ENCODE measurements at places on chromosomes 7 and 10. TPM values are rescaled to one million over a fixed set of nuclear protein-coding genes. Genes with fewer than 3 reads are reported as not detected.

Gene TMEM270
- total RNA-seq = not detected

- DNase-seq = no peak
- no peaks in the 10 kb centered on the region for H3K27me3 ChIP-seq
- no peak overlapping the region for H3K27ac ChIP-seq
- no peaks in the 10 kb centered on the region for H3K4me1 ChIP-seq
Measured at GRCh38 chr7:132817949-132818348, 241.7 kb upstream of the PLXNA4 start.

- H3K36me3 ChIP-seq = peaks cover 27% of the 10 kb centered on the region
- H3K4me3 ChIP-seq = no peak overlapping the region
- no peaks in the 10 kb centered on the region for H3K27me3 ChIP-seq
- no peaks in the 10 kb centered on the region for H3K4me1 ChIP-seq
- no peak for DNase-seq
- H3K27ac ChIP-seq = no peak overlapping the region
Measured at GRCh38 chr10:99698504-99699080, 33.3 kb downstream of the COX15 start.

GRCh38 chr7:153567426-153567825 lies 484.8 kb upstream of the DPP6 start:
- no peaks in the 10 kb centered on the region for H3K4me1 ChIP-seq
- H3K27me3 ChIP-seq = no peaks in the 10 kb centered on the region
- no peak overlapping the region for H3K27ac ChIP-seq
- H3K36me3 ChIP-seq = no peaks in the 10 kb centered on the region

Data from activated CD4-positive, alpha-beta T cell treated with anti-CD3 and anti-CD28 coated beads, Interleukin-2, amount 10 ng/mL, durations not matched to agents 7 days and 5 days (primary cell).